ENCODE measurements at places on chromosomes 2 and 18.

DNA sequence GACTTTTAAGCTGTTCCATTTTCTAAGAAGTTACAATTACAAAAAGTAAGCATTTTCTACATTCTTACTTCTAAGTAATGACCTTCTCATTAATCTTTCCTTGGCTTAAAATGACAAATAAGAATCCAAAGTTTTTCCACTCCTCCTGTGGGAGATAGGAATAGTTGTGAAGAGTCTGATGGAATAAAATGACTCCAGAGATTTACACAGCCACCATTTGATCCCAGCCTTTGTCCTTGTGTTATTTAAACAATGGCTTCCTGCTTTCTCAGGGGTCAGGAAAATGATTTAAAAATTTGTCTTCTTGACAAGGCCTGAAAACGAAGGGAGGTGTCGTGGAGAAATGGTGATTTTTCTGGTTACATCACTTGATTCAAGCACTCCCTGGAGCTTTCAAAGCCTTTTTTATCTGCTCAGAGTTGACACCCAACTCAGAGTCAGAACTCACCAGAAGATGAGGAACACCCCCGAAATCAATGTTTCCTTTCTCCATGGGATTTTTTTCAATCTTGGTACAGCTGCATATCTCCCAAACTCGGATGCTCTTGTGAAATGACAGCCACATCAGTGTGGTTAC, 106.5 kb downstream of the GALNT3 start:
- no peak for DNase-seq

GRCh38 chr2:68653034-68653433, 9.7 kb downstream of the PROKR1 start:
- no peak for DNase-seq

- no peak for DNase-seq
Observed at GRCh38 chr2:18531194-18531593, 29.3 kb downstream of the RDH14 start.

DNA sequence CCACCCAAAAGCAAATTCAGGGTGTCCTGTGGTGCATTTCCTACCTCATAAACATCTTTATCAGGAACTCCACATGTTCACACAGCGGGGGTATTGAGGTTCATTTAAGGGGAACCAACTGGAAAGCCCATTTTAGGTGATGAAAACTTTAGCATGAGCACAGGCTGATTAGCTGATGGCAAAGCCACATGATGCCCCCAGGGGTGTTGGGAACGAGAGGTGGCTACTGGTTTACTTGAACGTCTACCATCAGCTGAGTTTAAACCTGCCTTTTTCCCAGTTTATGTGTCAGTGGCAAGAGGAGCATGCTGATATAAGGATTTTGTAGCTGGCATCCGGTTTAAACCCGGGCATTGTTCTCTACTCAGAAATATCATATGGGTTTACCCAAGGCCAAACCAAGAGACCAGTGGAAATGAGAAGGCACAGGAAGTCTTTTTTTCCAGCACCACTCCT, 54.5 kb upstream of the UPP2 start:
- DNase-seq: no peak

DNA sequence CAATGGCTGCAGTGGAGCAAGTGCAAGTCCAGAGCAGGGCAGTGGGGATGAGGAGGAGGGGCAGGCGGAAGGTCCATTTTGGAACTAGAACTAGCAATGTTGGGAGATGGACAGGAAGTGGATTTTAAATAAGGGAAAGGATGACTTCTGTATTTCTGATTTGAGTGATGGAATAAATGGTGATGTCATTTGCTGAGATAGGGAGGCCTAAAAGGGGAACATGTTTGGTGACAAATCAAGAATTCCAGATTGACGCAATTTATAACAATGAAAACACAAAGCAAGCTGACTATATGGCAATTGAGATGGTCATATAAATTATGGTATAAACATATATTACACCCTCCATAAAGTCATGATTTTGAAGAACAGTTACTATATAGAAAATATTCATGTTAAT, 209.3 kb downstream of the SS18 start:
- DNase-seq: no peak

DNA sequence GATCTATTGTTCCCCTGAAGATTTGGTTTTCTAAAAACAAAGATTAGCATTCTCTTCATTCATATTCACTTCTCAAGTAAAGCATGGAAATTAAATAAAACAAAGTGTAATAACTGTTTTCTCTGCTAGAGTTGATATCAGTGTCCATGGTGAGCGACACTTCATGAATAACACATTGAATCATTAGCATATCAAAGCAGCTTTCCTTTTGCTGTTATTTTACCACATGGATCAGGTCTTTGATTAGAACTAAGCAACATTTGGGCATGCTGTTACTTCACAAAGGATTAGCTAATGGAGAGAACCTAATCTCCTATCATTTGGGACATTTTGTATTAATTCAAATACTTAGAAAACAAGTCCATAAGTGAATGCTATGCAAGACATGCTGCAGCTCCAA, 368.8 kb upstream of the CDH19 start:
- no peak for DNase-seq

- DNase-seq: no peak
Observed at GRCh38 chr18:9829397-9829712, 56.4 kb upstream of the TXNDC2 start.

- DNase-seq: no peak
Observed at GRCh38 chr2:124380221-124380749, 355.2 kb downstream of the CNTNAP5 start.

- no peak for DNase-seq
Observed at GRCh38 chr2:144935191-144935590, 415.3 kb upstream of the ZEB2 start.

DNA sequence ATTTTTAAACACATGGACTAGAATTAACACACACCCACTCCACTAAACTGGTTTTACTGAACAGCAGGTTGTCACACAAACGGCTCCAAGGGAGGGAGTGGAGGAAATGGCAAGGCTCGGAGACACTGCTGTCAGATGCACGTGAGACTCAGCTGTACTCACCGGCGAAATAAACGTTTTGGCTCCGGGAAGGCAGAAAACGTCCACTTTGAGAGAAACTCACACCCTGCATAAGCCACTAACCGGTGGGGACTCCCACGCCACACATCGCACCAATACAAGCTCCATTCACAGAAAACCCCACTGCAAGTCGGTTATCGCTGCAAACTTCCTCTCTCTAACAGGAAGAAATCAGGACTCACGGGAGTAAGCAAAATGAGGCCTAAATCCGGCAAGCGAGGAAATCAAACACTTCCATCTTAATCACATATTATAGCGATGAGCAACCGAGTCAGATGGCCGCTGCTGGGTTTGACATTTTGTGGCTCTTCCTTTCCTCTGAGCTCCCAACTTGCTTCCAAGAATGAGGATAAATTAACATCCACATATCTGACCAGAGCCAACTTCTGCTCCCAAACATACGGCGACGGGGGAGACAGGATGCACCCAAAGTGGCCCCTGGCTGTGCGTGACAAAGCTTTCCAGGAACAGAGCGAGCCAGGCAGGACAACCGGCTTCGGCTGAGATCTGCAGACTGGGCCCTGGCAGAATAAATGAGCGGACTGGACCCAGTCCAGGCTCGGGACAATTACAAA, 63.5 kb downstream of the HDAC4 start:
- DNase-seq: no peak

DNA sequence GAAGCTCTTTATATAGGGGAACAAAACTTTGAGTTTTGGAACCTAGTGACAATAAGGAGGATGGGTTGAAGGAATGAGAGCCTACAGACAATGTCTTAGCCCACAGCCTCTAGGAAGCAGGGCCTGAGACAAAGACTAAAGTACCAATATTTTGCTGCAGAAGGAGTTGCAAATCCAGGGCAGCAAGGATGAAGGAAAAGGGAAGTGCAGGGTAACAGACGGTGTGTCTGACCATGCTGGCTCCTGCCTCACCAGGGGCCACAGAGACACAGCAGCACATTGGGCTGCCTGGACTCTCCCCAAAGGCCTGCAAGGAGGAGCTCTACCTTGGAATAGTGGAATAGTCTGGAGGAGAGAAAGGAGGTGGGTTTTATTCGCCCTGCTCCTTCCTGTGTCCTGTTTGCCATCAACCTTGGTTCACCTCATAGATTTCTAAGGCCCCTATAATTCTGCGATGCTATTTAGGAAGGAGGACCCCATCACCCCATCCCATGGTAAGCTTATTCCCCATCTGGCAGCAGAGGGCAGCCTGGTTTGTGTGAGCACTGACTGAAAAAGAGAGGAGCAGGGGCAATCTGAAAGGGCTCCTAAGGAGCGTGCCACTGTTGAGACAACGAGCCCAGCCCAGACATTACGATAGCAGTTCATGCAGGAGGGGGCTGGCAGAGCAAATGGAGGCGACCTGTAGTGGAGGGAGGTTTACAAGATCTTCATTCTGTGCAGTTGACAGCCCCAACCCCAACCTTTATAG, 143.4 kb downstream of the MGAT5 start:
- DNase-seq: no peak

DNA sequence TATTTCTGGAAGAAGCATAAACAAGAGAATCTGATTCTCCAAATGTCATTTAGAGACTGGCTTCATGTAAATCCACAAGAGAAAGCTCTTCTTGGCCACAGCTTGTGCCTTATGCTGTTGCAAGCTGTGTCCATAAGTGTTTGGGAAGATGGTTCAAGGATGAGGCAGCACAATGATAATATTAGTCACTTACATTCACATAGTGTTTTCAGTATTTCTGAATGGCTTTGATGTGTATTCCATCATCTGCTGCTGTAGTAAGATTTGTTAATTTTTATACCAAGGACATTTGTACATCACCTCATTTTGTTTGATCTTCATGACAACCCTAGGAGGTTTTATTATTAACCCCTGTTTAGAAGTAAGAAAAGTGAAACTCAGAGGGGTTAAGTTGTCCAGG, 29.9 kb downstream of the CREG2 start:
- DNase-seq: no peak

- DNase-seq: no peak
Observed at GRCh38 chr2:196080526-196080925, 11.9 kb upstream of the DNAH7 start.

DNA sequence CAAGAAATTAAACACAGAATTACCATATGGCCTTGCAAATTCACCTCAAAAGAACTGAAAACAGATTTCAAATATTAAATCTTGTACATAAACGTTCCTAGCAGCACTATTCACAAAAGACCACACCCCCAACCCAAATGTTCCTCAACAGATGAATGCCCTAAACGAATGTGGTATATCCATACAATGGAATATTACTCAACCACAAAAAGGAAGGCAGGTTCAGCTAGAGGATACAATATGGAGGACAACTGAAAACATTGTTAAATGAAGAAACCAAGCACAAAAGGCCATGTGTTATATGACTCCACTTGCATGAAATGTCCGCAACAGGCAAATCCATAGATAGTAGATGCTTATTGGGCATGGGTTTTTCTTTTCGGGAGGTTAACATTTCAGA, 61.7 kb downstream of the PPP4R1 start:
- DNase-seq: no peak

DNA sequence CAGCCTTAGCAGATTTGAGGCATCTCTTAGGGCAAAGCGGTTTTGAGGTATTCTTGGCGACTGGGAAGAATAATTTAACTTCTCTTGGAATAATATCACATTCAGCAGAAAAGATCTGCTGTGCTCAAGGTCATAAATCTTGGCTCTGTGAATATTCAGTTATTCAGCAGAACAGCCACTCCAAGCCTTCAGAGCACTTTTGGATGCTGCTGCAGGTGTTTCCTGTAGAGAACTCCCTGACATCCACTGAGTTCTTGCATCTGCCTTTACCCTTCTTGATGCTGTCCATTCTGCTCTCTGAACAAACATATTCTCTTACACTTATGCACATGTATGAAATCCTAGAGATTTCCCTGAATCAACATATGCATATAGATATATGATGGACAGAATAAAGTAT, 390.3 kb downstream of the NRXN1 start:
- no peak for DNase-seq

- DNase-seq: no peak
Observed at GRCh38 chr2:219111375-219112061, 49.1 kb downstream of the NHEJ1 start.

DNA sequence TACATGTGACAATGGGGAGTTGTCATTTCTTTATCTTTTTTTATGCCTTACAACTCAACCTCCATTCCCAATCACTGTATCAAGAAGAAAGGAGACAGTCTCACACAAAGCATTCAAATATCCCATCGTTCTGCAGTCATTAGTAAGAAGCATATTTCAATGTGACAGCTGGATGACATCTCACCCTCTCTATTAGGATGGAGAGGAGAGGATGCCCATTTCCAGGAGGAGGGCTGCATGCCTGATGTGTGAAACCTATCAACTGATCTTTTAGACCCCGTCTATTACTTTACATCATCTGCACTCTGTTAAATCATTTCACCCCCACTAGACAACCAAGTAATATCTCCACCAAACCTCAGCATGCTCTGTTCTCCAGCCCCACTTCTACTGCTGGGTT, 292.7 kb upstream of the CHAC2 start:
- no peak for DNase-seq

DNA sequence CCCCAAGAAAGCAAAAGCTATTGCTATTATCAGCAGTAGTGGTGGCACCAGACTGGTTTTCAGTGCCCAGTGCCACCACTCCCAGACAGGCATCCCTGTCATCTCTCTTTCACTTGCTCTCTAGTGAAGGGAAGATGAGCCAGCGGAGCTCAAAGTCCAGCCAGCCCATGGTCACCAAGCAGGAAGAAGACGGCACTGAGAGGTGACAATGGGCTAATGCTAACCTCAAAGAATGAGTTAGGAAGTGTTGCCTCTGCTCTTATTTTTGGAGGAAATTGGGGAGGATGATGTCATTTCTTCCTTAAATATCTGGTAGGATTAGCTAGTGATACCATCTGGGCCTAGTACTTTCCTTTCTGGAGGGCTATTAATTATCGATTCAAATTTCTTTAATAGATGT, 1.7 kb downstream of the SP140 start:
- DNase-seq: no peak

- DNase-seq: no peak
Observed at GRCh38 chr2:201709747-201710146, 11.3 kb upstream of the MPP4 start.

All from HS-27A (cell line).